Sciatic nerve (tissue), 2 donors: ENCODE measurements at places on chromosomes 12 and 14.
A peak's percentile ranks its signal among the peaks of the same experiment; 100 is the strongest.

DNA sequence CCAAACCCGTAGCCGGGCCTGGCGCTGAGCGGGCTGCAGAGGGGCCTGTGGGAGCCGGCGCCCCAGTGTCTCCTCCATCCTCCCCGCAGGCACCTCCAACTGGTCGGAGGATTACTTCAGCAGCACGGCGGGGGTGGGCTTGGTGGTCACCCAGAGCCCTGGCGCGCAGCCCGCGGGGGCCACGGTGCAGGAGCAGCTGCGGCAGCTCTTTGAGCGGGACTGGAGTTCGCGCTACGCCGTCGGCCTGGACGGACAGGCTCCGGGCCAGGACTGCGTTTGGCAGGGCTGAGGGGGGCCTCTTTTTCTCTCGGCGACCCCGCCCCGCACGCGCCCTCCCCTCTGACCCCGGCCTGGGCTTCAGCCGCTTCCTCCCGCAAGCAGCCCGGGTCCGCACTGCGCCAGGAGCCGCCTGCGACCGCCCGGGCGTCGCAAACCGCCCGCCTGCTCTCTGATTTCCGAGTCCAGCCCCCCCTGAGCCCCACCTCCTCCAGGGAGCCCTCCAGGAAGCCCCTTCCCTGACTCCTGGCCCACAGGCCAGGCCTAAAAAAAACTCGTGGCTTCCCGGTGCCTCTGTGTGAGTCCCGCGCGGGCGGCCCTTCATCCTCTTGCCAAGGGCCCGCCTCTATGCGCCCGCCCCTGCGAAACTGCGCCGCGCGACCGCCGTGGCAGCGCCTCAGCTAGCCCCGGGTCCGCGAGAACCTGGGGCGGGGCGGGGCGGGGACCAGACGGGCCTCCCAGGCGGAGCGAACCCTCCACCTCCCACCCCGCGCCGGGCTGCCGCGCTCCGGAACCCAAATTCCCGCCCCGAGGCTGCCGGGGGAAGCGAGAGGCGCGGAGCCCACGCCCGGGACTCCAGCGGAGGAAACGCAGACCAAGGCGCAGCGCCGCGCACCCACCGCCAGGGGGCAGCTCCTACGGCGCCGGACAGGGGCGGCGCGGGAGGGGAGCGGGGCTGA is 8.3 kb downstream of the PLD4 start:
- DNase-seq = peak; percentile 95

DNA sequence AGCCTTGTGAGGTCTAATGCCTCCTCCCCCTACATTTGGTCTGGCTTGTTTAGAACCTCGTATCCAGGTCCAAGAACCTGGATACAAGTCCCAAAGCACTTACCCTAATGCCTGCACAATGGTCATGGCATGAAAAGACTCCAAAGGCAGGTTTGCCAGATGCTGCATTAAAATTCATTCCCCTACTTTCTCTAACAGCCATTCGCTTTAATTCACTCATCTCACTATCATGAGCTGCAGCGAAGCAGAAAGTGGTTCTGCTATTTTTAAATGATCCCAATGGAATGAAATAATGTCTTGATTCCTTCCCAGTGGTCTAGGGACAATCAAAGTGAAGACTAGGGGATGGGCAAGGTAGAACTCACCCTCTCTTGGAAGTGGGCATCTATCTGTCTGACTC is 72.5 kb upstream of the MAX start:
- no peak for DNase-seq

GRCh38 chr12:70883855-70884254 is 36.7 kb downstream of the PTPRR start:
- no peak for DNase-seq

- DNase-seq = no peak
These were observed 27.0 kb downstream of the LRTM2 start for GRCh38 chr12:1847411-1847810.

DNA sequence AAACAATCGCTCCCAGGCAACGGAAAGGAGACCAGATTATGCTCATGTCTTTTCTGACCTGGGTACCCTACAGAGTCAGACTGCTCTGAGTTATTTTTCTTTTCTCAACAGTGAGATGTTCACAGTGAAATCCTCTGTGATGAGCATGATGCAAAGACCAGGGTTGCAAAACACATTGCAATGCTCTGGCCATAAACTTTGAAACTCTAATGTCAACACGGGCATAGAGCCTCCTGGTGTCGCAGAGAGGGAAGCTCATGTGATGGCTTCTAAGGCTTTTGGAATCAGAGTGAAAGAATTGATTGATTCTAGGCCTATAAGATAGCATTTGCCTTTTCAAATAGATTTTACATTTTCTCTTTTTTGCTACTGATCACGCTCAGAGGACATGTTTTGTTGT is 193.4 kb downstream of the RASSF9 start:
- no peak for DNase-seq

DNA sequence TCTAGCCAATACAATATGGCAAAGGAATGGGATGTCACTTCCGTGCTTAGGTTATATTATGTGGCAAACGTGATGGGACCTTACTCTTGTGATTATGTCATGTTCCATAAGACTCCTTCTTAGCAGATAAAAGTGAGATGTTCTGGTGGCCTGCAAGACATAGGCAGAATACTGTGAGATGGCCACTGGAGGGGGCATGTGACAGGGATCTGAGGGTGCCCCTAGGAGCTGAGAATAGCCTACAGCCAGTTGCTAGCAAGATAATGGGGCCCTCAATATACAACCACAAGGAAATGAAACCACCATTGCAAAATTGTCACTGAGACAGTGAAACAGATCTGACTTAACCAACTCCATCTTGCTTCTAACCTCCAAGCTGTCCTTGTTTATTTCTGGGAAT is 151.4 kb upstream of the SSTR1 start:
- no peak for DNase-seq

DNA sequence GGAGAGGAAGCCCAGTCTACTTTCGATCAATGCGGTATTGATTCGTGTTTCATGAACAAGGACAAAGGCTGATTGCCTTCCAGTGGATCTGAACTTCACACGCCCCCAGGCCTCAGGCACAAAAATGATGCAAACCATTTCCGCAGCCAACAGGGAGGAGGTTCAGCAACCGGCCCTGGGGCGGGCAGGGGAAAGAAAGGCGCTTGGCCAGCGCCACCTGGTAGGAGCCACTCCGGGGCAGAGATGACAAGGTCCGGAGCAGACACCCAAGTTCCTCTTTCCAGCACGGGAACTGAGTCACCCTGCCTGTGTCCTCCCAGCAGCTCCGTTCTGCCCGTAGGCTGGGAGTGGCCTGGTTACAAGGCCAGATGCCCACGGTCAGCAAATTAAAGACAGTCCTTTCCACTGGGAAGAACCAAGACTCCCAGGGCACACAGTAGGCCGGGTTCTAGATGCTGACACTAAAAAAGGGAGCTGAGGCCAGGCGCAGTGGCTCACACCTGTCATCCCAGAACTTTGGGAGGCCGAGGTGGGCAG is 136.3 kb downstream of the SCARB1 start:
- DNase-seq = peak; percentile 80

DNA sequence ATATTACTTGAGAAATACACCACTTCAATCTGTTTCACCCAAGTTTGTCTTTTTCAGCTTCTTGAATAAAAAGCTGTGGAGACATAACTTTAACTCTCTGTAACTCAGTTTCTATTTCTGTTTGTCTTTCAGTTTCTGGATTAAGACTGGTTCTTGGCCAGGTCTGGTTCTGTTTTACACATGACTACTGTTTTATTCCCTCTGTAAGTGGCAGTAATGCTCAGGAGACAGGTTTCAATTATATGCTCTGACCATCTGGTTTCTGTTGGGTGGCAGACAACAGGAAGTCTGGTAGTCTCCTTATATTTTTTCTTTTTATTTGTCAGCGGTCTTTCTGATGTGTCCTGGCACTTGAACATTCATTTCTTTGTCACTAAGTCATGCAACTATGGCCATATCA is 102.9 kb downstream of the RPS29 start:
- no peak for DNase-seq

- DNase-seq = no peak
These were observed 50.5 kb upstream of the CCDC175 start for GRCh38 chr14:59627011-59627520.

GRCh38 chr14:70957710-70958109 is 50.5 kb downstream of the PCNX1 start:
- no peak for DNase-seq

GRCh38 chr12:53830631-53831030 is 78.9 kb upstream of the CISTR start:
- DNase-seq = no peak

DNA sequence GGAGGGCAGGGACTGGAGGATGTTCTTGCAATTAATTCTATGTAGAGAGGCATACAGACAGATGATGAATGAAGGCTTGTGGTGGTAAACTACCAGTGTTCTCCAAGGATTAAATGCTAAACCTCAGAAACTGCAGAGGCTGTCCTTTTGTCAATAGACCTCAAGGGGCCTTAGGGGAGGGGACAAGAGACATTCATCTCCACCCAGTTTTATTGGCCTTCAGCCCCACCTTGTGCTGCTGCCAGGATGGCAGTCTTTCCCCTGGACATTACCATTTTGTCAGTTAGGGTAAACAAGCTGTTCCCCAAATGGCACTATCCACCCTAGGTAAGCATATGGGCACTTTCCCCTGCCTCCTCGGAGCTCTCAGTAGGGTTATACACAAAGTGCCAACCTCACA is 4.9 kb upstream of the SMAGP start:
- DNase-seq = no peak

DNA sequence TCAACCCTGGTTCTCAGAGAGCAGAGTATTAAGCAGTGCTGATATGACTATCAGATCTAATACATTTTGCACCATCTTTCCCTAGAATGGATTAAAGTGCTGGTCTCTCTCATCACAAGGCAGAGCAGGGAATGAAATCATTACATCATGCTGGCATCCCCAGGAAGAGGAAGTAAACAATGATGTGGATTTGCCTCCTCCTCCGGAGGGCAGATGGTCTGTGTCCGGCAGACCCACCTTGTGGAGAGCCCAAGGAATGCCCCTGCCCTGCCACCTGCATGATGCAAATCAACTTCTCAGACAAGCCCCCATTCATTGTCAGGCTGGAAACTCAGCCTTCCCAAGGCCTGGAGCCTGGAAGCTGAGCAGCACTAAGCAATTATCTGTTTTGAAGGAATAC is 1149.1 kb downstream of the VRK1 start:
- DNase-seq = no peak

DNA sequence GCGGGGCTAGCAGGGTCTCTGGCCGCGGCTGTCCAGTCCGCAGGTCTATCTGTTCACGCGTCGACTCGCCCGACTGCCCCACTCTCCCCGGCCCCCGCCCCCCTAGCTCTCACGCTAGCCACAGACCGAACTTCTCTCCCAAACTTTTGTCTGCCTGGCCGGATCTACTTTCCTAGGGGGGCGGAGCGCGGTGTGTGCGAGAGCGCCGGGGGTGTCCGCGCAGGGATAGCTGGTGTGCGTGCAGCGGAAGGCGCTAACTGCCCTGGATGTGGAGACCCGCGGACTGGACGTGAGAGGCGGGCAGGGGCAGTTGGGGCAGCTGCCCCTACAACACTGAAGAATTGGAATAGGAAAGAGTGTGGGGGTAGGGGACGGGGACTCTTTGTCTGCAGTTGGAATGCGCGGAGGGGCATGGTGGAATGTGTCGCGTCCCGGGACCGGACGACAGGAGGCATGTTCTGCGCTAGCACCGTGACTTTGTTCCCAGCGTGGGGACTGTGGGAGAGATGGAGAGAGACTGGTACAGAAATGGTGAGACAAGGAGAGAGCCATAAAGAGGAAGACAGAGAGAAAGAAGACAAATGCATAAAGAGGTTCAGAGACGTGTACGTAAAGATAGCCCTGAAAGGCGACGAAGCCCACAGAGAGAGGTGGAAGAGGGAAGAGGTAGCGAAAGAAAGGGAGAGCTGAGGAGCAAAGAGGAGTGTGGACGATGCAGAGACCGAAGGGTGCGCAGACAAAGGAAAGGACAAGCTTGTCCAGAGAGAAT is at the start of gene AJUBA:
TSS of gene AJUBA (minus strand) at position 75 of the 769 bp plus-strand sequence. CDS start 285 bp downstream, outside the sequence.
- DNase-seq = peak; percentile 93

GRCh38 chr12:8912914-8913313 is 1.4 kb upstream of the PHC1 start:
- DNase-seq = no peak
